ENCODE measurements at places on chromosomes 3 and 15. TPM values are rescaled to one million over a fixed set of nuclear protein-coding genes. Genes with fewer than 3 reads are reported as not detected.

The STAC gene
- polyA plus RNA-seq = 5.5 TPM

The TEX55 gene
- not detected for polyA plus RNA-seq

The THSD4 gene
- 0.46 TPM for polyA plus RNA-seq

The MORC1 gene
- not detected for polyA plus RNA-seq

The LRRC34 gene
- 1.1 TPM for polyA plus RNA-seq

The POTEB gene
- not detected for polyA plus RNA-seq
